ENCODE measurements at places on chromosomes 11 and 22.

DNA sequence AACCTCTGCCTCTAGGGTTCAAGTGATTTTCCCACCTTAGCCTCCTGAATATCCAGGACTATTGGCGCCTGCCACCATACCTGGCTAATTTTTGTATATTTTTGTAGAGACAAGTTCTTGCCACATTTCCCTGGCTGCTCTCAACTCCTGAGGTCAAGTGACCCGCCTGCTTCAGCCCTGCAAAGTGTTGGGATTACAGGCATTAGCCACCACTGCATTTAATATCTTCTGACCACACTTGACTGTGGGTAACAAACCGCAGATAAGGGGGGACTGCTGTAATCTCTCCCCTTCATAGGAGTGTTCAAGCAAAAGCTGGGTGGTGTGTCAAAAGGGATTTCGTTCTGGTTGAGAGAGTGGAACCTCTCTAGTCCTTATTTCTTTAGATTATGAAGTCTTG is 53.4 kb downstream of the GRAMD1B start:
- DNase-seq = no peak

DNA sequence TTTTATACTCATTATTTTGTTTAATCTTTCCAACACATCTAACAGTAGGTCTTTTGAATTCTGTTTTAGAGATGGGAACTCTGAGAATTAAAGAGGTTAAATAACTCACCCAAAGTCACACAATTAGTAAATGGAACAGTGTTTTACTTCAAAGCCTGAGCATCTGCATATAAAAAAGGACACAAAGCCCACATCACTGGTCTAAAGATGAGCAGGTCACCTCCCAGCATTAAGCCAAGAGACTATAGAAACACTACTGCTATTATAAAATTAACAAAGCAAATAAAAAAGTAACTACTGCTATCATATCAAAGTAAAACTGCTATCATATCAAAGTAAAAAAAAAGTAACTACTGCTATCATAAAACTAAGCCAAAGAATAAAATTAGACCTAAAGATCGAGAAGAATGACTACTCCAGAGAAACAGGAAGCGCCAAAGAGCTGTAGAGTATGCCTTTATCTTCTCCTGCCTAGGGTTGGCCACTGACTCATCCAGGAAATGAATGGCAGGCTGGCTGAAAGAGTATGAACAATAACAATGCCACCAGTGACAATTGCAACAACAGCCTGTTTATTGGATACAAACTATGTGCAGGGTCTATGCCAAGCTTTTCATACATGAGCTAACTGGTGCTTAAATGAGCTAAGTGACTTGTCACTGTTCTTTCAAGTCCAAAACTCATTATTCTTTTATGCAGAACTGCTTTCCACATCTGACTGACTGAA is 1153.0 kb upstream of the TENM4 start:
- DNase-seq = no peak

DNA sequence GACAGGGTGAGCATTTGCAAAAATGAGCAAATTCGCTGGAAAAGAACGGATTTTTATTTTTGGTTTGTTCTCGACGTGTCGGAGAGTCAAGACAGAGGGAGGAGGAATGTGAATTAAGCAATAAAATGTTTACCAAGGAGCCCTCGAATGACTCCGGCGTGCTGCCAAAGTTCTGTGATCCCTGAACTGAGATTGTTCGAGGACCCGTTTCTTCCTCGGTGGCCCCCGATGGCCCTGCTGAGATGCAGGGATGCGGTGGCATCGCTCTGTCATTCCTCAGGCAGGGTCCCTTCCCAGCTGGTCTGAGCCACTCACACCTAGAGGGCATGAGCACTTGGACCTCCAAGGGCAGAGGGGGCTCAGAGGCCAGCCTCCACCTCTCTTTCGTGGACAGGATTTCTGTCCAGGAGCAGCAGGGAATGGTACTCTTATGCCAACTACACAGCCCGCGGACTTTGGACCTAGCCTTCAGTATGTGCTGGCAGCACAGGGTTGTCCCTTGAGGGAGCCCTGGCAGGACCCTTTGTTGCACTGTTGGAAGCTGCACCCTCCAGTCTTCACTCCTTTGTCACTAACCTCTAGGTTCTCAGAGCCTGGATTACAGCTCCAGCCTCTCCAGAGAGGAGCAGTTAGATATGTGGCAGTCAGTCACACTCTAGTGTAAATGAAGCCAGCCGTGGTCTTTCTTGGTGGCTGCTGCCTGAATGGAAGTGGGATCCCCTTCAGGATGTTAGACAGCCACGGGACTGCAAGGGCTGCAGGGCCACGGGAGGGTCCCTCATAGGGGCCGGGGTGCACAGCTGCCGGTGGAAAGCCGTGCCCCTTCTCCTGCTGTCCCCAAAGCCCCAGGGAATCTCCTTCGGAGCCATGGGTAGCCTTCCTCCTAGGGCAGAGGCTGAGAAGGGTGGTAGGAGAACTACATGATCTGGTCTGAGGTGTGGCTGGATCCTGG is 109.4 kb upstream of the ANO1 start:
- DNase-seq = no peak

- DNase-seq = peak; percentile 73
Observed at GRCh38 chr11:49208006-49208721, at the start of gene FOLH1. TSS of gene FOLH1 (minus strand) at chr11:49208602. CDS start at chr11:49208409, 193 bp downstream.

DNA sequence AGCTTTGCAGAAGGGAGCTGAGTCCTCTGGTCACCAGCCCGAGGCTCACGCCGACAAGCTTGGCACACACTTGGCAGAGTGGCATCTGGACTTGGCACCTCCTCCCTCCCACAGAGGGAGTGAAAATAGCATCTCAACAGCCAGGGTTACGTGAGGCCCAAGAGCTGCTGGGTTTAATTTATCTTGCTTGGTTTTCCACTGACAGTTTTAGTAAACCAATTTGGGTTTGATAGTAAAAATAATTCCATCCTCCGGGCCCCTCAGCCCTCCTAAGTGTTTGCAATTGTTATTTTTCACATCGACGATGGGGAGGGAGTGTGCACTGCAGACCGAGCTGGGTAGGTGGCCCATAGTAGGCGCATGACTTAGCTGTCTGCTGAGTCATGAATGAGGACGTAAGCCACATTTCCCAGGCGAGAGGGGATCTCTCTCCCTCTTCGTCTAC is 107.6 kb upstream of the ASPHD2 start:
- DNase-seq = no peak

Data from left hindlimb (tissue), 1 donor.